ENCODE measurements at places on chromosomes 6 and 20.

GRCh38 chr20:39069976-39070375 is 107.8 kb downstream of the DHX35 start:
- DNase-seq, result no peak

DNA sequence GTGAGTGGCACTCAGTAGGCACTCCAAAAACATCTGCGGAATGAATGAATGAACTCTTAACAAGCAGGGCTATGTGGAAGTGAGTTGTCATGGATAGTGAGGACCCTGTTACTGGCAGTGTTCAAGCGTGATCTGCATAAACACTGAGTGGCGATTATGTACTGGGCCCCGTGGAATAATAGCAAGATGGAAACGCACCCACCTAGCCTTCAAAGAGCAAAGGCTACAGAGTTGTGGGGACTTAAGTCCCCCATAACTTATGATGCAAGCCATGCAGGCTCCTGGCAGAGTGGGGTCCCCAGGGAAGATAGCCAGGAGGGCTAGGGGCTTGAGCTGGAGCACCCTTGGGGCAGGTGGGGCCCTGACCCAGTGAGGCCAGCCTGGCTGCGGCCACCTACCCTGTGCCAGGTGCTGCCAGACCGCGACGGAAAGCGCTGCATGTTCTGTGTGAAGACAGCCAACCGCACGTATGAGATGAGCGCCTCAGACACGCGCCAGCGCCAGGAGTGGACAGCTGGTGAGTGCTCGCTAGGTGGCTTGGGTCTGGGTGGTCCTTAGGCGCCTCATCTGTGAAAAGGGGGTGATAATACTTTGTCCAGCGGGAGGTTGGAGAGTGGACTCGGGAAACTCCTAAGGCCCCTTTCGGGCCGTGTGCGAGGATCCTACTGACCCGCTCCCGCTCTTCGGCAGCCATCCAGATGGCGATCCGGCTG is 20.0 kb downstream of the DEF6 start:
- DNase-seq, result no peak

DNA sequence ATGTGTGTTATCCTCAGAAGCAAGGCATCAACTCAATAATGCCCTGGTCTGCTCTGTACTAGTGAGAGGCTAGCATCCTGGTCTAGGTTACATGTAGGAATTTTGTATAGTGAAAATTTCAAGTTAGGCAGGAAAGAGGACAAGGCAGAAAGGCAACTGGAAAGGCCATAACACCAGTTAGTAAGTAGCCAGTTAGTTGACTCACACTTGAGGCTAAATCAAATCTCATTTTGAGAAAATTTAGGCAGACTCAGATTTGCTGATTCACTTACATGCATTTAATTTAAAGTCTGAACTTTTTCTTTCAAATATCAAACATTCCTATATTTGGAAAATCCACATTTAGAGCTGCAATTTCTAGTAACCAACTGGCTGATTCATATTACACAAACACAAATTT is 184.5 kb upstream of the TCF21 start:
- no peak for DNase-seq

- DNase-seq, result no peak
Observed at GRCh38 chr6:35024551-35025054, 116.5 kb downstream of the TCP11 start.

DNA sequence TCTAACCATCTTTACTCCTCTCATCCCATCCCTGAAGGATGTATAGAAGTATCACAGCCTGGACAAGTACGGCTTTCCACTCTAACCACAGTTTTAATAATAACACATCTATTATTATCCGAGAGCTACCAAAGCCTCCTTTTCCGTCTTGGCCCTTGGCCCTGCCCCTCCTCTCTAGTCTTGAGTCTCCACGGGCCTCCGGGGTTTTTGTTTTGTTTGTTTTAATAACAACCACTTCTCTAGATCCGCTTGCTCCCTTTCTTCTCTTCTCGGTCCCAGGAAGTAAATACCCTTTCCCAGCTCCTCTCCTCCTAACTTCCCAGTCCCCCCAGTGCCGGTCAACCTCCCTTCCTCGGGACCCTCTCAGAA is 661 bp downstream of the LCA5 start:
- no peak for DNase-seq

DNA sequence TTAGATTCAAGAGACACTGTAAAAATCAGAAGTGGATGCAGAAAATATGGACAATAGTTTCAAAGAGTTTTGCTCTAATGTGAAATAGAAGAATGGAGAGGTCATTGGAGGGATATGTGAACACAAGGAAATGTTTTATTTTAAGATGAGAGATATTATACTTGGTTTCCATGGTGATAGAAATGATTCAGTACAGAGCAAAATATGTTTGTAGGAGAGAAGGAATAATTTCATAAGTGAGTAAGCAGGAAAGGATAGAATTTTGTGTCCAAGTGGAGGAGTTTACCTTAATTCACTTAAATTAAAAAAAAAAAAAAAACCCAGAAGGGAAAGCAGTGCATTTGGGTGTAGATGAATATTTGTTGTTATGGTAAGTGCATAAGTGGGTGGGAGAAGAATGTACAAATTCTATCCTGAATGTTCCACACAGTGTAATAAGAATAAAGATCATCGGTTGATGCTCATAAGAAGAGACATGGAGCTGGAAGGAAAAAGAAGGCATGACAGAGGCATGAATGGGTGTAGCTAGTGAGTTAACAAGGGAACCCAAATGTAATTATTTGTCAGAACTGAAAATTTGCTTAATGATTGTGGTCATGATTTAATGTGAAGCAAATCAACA is 688.9 kb upstream of the GJE1 start:
- DNase-seq, result no peak

DNA sequence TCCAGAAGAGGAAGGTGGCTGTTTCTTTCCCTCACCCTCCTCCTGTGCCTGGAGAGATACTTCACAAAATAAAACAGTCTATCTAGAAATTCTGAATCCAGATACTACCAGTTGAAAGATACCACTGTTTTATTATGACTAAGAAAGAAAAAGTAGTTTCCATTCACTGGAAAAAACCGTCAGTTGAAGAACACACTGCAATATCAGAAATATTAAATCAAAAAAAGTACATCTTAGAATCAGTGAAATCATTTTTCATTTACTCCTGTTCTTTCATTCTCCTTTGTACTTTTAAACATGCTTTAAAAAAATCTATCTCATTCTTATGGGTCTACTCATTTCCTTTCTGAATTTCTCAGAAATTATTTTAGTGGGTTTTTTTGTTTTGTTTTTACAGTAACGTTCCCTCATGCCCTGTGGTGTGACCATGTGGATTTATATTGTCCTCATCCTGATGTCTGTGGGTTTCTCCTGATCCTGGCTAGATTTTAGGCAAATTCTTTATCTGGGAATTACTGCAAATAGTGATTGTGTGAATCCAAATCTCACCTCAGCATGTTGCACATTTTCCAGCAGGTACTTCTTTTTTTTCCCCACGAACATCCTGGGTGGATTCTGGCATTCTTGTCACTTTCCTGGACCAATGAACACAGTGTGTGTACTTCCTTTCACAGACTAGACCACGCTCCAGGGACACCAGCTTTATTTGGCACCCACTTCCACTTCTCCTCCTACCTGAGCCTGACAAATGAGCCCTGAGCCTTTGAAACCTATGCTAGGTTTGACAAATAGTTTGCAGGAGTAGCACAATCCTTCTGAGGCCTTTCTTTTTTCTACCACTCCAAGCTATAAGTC is 114.0 kb upstream of the LAMP5 start:
- DNase-seq, result no peak

GRCh38 chr6:48419992-48420391 is 309.0 kb upstream of the PTCHD4 start:
- no peak for DNase-seq

DNA sequence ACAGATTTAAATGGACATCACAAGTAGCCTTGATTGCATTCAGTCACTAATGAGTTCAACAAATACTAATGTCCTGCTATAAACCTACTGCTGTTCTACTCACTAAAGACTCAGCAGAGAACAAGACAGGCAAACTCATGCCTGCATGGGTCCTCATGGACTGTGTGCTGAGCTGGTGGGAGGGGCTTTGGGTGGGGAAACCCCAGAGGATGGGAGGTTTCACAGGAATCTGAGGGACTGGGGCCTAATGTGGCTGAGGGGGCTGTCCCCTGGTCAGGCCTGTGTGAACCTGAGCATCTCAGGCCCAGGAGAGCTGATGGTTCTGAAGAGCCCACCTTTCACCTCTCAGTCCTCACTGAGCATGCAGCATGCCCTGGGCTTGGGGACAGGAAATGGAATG is 1.4 kb downstream of the CST8 start:
- DNase-seq, result no peak

DNA sequence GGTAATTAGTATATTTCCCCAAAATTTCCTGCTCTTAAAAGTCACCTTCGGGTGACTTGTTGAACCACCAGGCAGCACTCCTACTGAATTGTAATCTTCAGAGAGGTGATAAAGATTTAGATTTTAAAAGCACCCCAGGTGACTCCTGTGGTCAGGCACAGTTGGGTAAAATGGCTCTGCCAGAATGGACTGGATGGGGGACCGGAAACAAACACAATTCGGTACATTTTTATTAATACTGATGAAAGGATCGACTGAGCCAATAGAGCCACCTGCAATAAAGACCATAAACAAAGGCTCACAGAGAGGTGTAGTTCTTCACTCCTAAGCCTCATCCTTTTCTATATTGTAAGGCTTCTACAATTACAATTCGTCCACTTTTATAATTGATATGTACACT is 19.6 kb upstream of the FAM83C start:
- no peak for DNase-seq

GRCh38 chr6:42429042-42429585 is 22.6 kb downstream of the TRERF1 start:
- DNase-seq, result no peak

- no peak for DNase-seq
Observed at GRCh38 chr6:25086500-25087091, 150.8 kb upstream of the RIPOR2 start.

DNA sequence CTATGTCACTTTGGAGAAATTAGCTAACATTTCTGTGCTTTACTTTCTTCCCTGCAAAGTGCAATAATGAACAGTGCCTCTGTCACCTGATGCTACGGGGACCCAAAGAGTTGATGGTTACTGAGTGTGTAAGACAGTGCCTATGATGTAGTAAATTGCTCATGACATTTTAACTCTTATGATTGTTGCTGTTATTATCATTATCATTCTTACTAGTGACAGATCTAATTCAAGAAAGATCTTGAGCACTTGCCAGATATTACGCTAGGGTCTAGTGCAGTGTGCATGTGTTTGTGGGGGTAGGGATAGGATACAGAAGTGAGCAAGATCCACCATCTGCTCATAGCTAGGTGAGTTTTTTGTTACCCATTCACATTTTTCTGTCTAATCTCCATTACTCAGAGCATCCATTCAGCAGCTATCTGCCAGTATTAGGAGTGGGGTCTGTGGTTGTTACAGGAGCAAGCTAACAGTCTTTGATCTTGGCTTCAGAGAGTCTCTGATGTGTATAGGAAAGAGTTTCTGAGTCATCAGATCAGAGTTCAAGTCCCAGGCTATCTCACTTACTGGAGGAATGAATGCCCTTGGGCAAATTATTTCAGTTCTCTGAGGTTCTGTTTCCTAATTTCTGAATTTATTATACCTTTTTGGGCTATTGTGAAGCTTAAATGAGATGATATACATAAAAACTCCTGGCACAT is 33.1 kb upstream of the DAAM2 start:
- no peak for DNase-seq

DNA sequence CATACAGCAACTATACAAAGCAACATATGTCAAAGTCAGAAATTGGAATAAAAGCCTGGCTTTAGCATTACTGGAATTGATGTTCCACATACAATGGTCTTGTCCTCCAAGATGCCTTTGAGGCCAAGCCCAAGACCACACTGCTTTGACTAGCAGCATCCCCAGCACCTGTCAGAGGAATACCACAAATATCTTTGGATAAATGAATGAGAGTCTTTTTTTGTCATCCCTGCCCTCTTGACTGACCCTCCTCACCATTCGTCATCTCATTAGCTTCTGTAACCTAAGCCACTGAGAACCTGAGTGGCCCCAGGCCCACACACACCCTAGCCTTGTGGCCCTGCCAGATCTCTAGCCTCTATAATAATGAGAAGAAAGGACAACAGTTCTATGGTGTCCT is 48.5 kb downstream of the TNFRSF21 start:
- DNase-seq, result no peak

DNA sequence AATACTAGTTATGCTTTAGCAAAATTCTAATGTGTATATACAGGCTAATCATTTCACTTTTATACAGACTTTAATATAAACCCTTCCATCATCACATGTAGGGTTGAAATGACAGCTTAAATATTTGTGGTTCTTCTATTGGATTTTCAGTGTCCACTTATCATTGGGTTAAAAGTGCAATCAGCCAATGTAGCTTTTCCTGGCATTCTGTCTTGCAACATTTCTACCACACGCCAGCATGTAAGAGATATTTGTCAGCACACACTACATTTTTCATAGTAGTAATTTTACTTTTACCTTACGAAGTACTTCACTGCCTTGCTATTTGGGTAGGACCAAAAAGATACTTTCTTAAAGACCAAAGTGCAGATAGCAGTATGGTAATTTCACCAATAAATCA is 252.0 kb downstream of the TBX18 start:
- DNase-seq, result no peak

DNA sequence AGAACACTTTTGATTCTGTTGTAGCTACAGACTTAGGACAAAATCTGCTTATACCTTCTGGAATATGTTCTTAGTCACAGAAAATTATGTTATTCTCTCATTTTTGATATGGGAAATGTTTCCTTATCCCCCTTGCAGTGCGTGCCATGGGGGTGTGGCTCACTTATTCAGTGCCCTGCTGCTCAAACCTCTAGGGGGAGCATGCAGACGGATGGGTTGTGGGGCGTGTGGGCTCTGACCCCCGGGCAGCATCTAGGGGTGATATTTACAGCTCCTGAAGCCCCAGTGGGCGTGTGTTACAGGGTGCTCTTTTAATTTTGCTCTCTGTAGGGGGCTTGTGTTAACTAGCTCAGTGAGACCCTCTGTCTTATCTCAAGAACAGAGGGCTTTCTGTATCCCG is 61.3 kb upstream of the FERMT1 start:
- no peak for DNase-seq

DNA sequence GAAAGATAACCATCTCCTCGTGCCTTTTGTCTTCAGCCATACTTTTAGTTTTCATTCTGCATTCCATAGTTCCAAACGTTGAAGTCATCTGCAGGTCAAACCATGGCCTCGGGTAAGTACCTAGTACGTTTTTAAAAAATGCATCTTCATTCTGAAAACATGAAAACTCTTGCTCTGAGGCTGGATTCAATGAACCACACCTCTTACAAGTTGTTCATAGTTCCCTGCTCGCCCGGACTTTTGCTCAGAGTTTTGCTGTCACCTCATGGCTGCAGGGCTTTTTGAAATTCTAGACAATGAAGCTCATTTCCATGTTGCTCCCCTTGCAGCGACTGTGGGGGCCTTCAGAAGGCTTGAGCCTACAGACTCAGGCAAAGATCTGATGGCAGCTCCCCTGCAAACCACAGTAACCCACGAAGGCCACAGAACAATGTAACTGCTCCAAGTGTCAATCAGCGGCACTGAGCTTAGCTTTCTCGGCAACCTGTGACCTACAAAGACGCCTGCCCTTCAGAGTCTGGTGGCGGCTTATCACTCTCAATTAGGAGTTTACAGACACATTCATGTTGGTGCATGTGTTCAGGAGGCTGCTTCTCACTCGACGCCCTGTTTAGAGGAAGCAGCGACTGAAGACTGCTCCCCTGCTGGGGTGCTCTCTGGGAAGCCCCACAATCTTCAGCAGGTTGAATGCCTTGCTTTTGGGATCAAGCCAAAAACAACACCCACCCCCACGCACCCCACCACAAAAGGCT is 61.2 kb downstream of the FOXC1 start:
- DNase-seq, result no peak
